ENCODE measurements at places on chromosomes 16 and 17.

- no peak for DNase-seq
Observed at GRCh38 chr17:45756266-45756991, 27.7 kb upstream of the CRHR1 start.

GRCh38 chr17:72034000-72034399 is 86.8 kb upstream of the SOX9 start:
- DNase-seq, result no peak

GRCh38 chr16:66001432-66001831 is 365.1 kb upstream of the CDH5 start:
- DNase-seq, result no peak

DNA sequence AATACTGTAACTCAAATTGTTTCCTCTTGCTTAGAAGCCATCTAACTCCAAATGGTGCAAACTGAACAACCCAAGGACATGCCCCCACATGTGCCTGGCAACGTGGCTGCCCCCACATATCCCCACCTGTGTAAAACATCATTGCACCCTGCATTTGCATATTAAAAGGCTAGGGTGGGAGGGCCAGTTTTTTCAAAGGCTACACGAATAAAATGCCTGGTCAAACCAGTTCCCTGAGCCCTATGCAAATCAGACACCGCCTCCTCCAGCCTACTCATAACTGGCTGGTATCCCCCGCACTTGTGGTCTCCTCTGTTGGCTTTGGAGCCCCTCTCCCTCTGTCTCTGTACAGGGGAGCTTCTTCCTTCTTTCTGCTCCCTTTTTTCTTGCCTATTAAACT is 26.7 kb downstream of the C16orf54 start:
- DNase-seq, result no peak

DNA sequence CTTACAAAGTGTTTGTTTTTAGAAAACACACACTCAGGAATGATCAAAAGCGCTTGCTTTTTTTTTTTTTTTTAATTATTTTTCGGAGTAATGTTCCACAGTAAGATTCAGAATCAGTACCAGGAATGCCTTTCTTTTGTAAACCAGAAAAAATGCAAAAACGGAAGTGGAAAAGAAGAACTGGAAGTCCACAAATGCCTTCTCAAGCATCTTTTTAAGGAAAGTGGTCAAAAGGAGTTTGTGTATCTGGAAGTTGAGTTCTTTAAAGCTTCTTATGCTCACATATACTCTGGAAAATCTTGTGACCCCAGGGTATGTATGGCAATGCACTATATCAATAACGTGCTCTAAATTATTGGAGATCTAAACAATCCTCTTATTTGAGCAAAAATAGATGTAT is 126.0 kb downstream of the ABCA8 start:
- no peak for DNase-seq

GRCh38 chr17:28090551-28090950 is 48.1 kb downstream of the NLK start:
- no peak for DNase-seq

- DNase-seq, result peak; percentile 31
Observed at GRCh38 chr17:48011405-48012150, 26.0 kb downstream of the COPZ2 start.

DNA sequence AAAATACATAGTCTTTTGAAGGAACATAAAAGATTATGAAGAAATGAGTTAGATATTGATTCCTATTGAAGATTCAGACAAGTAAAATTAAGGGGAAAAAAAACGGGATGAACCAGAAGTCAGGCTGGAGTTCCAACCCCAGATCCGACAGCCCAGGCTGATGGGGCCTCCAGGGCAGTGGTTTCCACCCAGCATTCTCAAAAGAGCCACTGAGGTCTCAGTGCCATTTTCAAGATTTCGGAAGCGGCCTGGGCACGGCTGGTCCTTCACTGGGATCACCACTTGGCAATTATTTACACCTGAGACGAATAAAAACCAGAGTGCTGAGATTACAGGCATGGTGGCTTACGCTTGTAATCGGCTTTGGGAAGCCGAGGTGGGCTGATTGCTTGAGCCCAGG is 9.5 kb downstream of the STH start:
- no peak for DNase-seq

DNA sequence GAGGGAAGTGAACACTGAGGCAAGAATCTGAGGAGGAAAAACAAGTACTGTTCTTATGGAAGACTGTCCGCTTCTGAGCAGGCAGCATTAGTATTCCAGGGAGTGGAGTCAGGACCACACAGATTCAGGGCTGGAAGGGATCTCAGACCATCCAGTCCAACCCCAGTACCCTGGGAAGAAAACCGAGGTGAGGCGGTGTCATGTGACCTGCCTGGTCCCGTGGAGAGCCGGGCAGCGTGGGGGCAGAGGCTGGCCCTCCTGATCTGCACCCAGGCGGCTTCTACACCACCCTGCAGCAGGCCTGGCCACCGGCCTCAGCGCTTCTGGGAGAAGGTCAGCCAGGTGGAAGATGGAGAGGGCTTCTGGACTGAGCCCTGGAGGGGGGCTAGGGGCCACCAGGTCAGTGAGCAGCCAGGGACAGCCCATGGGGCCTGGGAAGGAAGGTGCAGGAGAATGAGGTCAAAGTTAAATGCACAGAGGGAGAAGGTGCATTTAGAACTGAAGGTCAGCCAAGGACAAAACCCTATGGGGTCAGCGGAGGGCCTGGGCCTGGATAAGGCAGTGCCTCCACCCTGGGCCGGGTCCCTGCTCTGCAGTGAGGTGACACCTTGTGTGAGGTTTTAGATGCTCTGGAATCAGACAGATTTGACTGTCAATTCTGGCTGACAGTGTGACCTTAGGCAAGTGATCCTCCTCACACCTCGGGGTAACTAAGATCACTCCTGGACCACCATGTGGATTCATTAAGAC is 45.9 kb downstream of the VAC14 start:
- DNase-seq, result no peak

- no peak for DNase-seq
Observed at GRCh38 chr16:21611556-21612384, 12.4 kb downstream of the METTL9 start.

DNA sequence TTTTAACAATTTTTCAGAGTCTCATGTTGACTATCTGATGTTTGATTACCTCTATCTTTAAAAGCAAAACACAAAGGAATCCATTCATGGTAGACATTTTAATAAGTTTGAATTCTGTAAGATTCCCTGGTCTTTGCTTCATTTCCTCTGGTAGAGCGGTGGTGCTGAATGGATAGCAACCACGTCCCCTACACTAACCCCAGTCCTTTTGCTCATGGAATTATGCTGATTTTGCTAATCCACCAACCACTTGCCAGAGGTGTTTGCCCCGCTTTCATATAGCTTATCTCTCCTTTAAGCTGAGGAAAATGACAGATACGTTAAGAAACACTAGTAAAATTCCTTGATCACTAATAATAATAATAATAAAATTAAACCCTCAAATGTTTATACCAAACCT is 9.5 kb downstream of the KCNJ16 start:
- DNase-seq, result no peak

- DNase-seq, result no peak
Observed at GRCh38 chr16:81618661-81619060, 160.4 kb upstream of the PLCG2 start.

GRCh38 chr17:32673964-32674363 is 187.2 kb downstream of the CDK5R1 start:
- no peak for DNase-seq

DNA sequence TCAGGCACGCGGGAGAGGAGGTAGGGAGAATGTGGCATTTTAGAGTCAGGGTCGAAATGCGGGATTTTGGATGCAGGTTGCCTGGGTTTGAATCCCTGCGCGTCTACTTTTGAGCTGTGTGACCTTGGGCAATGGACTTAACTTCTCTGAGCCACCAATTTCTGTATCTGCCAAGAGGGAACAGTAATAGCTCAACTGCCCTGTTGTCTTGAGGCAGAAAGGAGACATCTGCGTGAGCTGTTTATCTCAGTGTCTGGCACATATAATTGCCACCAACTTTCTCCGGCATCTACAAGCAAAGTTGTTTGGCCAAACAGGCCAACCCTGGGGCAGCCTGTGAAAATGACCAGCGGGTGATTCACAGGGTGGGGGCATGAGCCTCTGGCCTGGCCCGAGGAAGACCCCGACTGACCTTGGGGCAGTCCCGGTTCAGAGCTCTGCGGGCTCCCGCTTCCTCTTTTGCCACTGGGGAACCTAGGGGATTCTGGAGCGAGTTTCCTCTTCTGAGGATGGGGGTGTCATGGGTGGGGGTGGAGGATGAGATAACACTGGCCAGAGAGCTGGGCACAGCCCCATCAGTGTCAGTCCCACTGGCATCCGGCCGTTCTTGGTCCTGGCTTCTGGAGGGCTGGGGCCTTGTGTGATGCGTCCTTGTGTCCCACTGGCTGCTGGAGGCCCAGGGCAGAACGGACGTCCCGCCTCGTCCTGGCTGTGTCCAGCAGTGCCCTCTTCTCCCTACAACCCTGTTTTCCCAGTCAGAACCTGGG is 1.3 kb downstream of the SNN start:
- DNase-seq, result no peak

DNA sequence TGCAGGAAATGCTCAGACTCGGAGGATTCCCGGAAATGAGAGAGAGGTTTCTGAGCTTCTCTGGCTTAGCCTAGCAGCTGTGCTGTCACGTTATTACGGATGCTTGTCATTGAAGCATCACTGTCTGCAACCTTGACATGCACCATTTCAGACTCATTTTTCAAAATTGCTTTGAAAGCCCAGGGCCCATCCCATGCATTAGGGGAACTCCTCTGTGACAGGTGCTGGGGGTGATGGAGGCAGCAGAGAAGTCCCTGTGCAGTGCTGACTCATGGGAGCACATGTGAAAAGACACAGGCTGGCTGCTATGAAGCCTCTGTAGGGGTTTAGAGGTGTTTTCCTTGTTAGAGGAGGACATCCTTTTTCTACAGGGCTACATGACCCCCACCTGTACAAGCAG is 214.0 kb upstream of the MPHOSPH6 start:
- no peak for DNase-seq

GRCh38 chr17:33494151-33494550 is 201.1 kb upstream of the ASIC2 start:
- DNase-seq, result no peak

GRCh38 chr16:31507617-31507928 is 618 bp downstream of the RUSF1 start:
- DNase-seq, result no peak

DNA sequence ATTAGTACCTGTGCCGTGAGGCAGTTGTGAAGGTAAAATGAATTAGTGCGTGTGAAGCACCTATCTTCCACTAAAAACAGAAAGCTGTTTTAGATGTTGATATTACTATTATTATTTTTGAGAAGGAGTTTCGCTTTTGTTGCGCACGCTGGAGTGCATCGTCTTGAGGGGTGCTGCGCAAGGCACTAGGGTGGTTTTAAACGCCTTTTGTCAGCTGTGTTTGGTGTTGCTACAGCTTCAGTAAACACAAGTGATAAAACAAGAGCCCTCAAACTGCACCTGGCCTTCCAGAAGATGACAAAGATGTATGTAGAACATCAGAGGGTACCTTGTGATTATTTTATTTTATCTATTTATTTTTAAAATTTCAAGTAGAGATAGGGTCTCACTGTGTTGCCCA is 38.2 kb downstream of the PLCG2 start:
- DNase-seq, result no peak

GRCh38 chr16:57865746-57866528 is 63.6 kb upstream of the KIFC3 start:
- DNase-seq, result no peak

- DNase-seq, result no peak
Observed at GRCh38 chr17:34865716-34866115, 95.5 kb downstream of the CCT6B start.

DNA sequence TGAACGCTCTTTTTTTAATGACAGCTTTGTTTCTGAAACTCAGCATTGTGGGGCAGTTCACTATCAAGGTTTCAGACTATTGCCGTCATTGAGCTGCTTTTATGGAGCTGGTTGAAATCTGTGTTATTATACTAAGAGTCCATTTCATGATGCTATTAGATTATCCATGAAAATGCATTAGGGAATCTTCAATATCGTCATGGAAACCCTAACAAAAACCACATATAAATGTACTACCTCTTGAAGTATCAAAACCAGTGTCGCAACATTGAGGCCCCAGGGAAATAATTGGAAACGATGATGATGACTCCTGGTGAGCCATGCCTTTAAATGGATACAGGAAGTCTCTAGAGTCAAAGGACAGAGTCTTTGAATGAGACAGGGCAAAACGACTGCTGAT is 231.6 kb upstream of the CPHXL start:
- DNase-seq, result no peak

GRCh38 chr17:66517336-66518009 is 215.1 kb downstream of the PRKCA start:
- DNase-seq, result no peak

- no peak for DNase-seq
Observed at GRCh38 chr16:10100829-10101228, 81.4 kb downstream of the GRIN2A start.

GRCh38 chr17:73311428-73311780 is 397 bp downstream of the CDC42EP4 start:
- no peak for DNase-seq

GRCh38 chr17:44556832-44557606 is at the start of gene FZD2:
TSS of gene FZD2 (plus strand) at chr17:44557484. CDS start at chr17:44557689, 205 bp downstream.
- no peak for DNase-seq

DNA sequence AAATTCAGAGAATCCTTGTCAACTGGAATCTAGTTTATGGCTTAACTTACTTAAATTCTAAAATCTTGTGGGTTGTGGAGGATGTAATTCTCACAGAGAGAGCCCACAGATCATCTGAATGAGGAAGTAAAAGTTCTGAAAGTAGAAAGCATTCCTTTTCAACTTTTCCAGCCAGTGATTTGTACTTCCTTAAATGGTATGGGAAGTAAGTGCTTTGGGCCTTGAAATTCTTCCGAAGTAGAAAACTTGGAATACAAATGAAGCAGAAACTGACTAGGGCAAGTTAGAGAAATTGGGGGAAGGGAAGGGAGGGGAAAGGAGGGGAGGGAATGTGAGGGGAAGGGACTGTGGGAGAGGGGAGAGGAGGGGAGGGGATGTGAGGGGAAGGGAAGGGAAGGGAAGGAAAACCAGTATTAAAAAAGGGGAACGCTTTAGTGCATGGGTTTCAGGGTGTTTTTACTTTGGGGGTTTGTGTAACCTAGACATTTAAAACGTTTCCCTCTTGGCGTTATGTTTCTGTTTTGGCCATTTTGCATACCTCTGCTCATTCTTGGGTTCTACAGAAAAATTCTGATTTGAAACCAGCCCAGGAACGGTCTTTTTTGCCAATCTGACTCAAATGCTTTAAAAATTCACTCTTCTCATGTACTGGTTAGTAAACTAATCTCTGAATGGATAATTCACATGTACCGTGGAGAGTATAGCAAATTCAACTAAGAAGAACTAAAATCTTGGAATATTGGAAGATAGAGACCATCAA is 15.5 kb upstream of the SNTB2 start:
- no peak for DNase-seq

DNA sequence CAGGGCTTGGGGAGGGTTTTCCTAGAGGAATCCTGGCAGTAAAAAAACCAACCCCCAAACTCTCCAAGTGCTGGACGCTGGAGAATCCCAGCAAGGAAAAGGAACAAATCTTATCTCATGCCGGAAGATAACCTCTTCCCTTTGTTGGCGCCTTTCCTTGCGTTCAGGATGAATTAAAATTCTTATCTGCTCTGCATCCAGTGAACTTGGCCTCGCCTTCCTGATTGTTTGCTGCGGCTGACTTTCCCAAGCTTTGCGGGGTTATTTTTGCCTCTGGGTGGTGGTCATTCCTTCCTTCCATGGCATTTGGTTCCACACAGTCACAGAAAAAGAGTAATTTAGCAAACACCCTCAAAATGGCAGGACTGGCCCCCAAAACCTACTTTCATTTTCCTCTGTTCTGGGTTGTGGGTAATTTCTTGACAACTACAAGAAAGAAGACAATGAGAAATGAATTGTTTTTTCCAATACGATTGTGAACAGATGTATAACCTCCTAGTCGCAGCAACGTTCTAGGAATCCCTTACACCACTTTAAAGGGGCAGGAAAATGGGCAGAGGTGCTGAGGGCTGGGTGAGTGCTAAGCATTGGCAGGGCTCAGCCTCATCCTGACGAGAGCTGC is 77.8 kb downstream of the MRC2 start:
- DNase-seq, result no peak

Data from stimulated activated CD4-positive, alpha-beta T cell treated with anti-CD3 and anti-CD28 coated beads, Interleukin-12 subunit alpha, Interleukin-12 subunit beta, amount 100 ng/mL, for 24 hours (primary cell).